NCI-H2227 treated with DMSO at 0.1 percent for 48 hours (cell line): ENCODE measurements at places on chromosomes 5 and 9.
A peak's percentile ranks its signal among the peaks of the same experiment; 100 is the strongest.

DNA sequence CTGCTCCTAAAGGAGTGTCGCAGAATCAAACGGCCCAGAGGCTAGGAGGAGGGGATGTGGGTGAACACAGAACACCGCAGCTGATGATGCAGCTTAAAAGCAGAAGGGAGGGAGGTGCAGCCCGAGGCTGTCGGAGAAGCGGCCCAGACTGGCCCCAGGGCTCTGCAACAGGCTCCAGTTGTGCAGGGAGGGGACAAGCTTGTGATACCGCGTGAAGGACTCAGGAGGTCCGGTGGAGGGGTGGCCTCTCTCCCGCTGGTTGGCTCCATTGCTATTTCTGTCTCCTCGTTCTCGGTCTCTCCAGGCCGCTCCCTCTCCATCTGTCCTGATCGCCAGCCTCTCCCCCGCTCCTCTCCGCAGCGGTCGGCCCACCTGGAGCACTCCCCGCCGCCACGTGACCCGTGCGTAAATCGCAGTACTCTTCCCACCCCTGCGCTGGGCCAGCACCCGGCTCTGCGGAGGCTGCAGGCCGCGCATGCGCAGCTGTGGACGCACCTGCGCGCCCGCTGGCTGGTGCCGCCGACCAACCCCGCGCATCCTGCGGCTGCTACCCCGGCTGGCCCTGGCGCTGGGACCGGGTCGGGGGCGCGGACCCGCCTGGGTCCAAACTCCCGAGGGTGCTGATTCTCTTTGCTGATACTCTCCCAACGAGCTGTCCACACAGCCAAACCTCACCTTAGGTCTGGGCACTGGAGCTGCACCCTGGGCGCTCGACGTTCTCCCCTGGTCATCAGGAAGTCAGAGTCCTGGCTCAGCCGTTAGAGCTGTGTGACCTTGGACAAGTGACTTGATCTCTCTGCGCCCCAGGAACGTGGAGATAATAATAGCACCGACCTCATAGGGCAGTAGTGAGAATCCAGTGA, 3.7 kb upstream of the STXBP1 start:
- peak; percentile 92 for DNase-seq

- peak; percentile 14 for DNase-seq
Measured at GRCh38 chr9:19660019-19660418, 128.8 kb downstream of the SLC24A2 start.

DNA sequence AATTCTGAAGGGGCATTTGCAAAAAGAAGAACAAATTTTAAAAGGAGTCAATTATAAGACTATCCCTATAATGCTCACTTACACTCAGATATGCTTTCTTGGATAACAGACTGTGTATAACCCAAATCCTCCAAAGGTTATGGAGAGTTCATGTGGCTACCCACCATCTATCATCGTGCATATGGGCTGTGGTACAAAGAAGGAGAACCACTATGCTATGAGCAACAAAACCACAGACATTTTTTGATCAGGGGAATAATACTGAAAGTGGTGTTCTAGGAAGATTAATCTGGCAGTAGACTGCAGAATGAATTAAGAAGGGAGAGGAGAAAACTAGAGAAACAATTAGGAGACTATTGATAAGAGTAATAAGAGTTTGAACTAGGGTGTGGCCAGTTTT, 16.8 kb downstream of the NR3C1 start:
- DNase-seq = no peak

GRCh38 chr5:32476891-32477290, 32.4 kb upstream of the ZFR start:
- DNase-seq = no peak

DNA sequence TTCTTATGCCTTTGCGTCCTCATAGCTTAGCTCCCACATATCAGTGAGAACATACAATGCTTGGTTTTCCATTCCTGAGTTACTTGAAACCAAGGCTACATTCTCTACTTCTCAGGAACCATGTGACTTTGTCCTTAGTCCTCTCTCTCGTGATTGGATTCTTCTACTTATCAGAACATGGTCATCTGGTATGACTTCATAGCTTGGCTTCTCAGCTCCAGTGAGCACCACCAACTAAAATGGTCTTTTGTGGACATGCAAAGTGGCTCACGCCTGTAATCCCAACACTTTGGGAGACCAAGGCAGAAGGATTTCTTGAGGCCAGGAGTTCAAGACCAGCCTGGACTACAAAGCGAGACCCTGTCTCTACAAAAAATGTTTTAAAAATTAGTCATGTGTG, 81.2 kb upstream of the NIPBL start:
- no peak for DNase-seq

DNA sequence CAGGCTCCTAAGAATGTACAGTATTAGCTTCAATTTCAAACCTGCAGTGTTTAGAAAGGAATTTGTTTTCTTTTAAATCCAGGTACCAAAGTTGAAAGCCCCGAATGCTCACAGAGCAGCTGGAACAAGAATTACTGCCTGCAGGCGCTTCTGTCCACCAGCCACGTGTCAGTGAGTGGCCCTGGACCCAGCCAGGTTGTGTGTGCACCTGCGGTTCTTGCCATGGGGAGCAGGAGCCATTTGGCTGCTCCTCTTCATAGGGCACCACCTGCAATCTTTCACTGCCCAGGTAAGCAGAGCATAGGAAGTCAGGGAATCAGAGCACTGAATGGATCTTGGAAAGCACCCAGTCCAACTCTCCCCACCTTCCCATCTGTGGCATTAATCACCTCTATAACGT, 79.5 kb upstream of the PIP5K1B start:
- no peak for DNase-seq

DNA sequence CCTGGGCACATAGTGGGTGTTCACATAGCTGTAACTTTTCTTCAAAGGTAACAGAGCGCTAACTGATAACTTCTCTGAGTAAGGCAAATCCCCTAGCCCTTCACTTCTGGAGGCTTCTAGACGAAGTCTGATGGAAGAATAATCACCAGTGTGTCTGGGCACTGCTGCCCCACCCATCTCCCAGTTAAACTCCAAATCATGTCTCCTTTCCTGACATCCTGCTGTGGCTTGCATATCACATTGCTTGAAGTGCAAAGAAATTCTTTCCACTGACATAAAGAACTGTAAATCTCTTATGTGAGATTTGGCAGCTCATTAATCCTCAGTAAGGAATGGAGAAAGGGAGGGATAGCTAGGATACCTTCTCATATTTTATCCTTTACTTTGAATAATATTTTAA, 74.6 kb downstream of the MARCHF11 start:
- no peak for DNase-seq

DNA sequence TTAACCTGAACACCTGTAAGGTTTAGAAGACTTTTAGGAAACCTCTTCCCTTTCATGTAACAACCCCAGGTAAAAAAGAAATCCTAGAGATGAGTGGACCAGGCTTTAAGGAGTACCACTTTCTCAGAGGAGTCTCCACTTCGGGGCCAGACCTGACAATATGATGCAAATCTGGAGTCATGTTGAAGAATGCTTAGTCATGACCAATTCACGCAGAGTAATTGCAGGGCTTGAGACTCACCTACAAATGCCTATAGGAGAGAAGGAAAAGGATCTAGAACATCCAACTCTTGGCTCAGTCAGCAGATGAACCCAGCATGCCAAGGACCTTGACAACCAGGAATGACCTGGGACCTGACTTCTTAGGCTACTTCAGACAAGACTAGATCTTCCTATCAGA, 235.4 kb downstream of the DOCK8 start:
- DNase-seq = no peak

DNA sequence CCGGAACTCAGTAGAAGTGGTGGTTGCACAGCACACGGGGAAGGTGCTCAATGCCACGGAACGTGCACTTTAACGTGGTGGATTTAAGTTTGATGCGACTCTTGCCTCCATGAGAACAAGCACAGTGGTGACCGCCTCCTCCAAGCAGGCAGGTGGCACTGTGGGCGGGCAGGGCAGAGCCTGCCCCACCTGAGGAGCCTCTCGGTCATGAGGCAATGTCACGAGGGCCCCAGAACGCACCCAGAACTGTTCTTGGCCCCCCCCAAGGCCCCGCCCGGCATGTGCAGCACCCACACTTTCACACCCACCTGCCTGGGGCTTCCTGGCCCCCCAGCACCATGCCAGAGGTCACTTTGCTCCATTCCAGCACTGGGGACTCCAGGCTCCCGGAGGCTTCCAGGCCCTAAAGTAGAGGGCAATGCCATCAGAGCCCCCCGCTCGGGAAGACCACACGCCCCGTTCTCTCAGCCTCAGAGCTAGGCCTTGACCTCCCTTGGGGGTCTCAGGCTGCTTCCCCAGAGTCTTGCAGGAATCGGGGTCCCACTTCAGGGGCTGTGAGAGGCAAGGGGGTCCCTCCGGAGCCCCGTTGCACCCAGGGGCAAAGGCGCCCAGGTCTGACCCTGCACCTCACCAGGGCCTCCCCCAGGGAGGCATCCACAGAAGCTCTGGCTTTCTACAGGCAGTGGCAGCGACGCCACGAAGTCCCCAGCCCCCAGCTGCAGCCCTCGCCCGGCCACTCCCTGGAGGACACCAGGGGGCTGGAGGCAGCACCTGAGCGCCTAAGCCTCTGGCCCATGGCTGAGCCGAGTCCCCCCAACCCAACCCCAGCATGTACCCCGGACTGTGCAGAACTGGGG, 14.0 kb downstream of the CCDC187 start:
- no peak for DNase-seq

GRCh38 chr5:54088081-54088480, 222.3 kb downstream of the ARL15 start:
- DNase-seq = no peak

GRCh38 chr9:15180124-15180523, 126.9 kb downstream of the TTC39B start:
- no peak for DNase-seq

DNA sequence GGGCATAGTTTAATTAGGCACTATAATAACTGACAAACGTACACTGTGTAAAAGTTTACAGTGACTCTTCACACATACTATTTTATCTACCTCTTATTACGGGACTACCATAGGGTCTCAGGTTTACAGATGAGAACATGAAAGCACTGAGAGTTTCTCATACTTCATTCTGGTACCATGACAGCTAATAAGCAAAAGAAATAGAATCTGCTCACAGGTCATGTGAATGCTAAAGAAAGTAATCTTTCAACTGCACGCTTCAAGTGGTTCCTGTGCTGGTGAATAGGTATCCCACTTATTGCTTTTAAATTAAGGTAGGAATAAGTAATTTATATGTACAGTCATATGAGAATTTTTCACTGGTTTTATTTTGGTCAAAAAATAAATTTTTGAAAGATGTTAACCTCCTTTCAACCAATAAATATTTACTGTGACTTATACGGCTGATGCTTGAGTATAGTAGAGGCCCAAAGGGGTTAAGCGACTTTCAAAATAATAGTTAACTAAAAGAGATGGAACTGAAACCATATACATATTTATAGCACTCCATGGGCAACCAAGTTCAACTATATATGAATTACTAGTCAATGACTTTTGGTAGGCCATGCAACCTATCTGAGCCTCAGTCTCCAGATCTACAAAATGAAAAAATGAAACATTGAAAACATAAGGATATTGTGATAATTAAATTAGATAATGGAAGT, 8.1 kb downstream of the CDKN2A start:
- DNase-seq = no peak

DNA sequence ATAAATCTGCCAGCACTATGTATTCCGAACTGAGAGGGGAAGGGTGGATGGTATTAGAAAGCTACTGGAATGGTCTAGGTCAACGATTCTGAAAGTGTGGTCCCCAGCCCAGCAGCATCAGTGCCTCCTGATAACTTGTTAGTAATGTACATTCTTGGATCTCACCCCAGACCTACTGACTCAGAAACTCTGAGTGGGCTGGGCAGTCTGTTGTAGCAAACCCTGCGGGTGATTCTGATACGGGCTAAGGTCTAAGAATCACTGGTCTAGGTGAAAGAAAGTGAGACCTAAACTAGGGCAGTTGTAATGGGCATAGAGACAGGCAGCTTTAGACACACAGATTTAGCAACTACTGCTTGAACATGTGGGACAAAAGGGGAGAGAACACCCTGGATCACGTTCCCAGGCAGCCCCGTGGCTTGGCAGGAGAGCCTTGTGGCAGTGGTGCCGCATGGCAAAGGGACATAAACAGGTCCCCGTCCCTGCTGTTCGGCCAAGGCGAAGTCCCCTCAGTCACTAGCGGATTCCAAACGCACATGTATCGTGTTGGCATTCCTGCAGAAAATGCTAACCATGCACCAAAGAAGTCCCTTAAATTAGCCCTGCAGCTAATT, 216.3 kb downstream of the TTLL11 start:
- DNase-seq = no peak

GRCh38 chr5:368183-369084, 46.9 kb downstream of the AHRR start:
- DNase-seq = no peak

- DNase-seq = no peak
Measured at GRCh38 chr9:81526587-81526986, 162.8 kb downstream of the TLE1 start.

DNA sequence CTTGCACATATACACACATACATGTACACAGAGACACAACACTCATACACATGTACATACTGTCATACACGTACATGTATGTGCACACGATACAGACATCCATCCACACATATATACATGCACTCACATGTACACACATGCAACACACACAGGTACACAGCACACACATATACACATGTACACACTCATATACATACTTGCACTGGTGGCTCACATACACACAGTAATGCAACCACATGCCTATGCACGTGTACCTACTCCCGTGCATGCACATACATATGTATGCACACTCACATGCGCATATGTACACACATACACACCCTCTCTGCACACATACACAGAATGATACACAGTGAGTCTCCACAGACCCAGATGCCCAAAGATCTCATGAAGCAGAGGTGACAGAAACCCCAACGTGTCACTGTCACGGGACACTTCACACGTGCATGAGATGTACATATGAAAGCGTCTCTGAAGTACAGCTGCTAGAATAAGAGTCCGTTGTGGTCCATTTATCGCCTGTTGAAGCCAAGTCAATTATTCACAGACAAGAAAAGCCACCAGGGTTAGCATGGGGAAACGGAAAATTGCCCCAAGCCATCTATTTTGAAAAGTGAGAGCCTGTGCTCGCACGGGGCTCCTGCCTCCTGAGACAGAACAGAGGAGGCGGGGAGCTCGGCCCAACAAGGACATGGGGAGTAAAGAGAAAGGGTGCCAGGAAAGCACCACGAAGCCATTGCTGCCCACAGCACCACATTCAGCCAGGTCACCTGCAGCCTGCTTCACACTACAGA, 24.9 kb downstream of the LPCAT1 start:
- DNase-seq = no peak

DNA sequence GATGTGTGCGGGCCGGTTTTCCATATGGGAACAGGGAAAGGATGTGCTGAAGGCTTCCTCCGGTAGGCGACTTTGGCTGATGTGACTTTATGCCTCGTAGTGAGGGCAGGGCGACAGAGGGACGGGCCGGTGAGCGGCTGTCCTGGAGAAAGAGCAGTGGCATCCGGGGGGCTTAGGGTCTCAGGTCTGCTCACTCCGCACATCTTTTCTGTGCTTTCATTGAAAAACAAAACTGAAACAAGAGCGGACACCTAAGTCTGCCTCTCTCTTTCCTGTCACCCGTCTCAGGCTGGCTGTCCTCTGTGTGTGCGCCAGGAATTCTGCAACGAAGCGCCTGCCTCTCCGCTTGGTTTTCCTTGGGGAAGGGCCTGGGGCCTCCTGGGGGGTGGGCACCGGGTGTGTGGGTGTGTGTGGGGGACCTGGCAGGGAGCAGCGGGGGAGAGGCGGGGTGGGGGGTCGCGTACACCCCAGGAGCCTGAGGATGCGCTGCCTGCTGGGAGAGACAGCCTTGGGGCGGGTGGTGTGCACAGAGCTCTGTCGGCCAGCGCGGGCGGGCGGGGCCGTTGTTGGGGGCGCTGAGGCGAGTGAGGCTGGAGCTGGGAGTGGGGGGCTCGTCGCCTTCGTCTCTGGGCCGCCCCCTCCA, 580 bp upstream of the PRRX2 start:
- no peak for DNase-seq
